Stimulated activated CD8-positive, alpha-beta memory T cell treated with anti-CD3 and anti-CD28 coated beads, Interleukin-2, amount 100 ng/mL, for 48 hours (primary cell): ENCODE measurements at places on chromosomes 12 and 14.

DNA sequence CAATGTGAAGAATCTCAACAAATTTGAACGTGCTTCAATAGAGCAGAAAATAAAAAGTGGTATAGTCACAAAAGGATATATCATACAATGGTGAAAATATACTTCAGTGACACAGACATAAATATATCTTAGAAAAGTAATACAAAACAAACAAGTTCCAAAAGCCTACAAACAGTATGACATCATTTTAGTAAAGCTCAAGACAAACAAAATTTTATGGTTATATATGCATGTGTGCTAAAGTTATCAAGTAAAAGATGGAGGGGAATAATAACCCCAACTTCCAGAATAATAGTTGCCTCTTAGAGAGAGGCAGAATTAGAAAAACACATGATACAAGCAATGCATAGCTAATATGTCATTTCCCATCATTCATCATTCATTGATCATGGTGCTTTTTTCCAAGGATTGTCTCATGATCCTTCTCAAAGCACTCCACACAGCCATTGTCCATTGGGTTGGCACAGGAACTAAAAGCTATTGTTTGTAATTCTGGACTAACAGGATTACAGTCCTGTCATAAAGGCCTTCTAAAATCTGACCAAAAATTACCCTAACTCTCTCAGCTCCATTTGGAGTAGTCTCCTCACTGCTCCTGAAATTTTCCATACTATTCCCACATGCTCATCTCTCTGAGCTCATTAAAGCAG, 59.5 kb downstream of the IFNG-AS1 start:
- no peak for DNase-seq

GRCh38 chr14:92964124-92965109, 41.5 kb downstream of the CHGA start:
- DNase-seq = no peak

- no peak for DNase-seq
Observed at GRCh38 chr14:56133547-56133946, 15.3 kb downstream of the PELI2 start.

- DNase-seq = no peak
Observed at GRCh38 chr12:122052285-122052684, 26.3 kb upstream of the MLXIP start.

DNA sequence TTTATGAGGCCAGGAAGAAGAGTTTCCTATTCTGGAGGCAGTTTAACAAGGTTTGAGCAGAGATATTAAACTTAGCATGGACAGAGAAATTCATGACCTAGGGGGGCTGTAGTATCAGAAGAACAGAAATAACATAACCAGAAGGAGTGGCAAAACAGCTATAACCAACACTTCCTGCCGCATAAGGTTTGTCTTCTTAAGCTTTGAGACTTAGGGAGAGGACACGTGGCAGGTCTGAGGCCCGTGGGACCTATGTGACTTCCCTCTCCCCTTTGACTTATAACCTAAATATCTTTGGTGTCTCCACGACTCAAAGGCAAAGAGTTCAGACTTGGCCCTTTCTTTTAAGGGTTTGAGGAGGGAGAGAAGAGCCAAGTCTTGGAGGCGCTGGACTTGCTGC, 119.1 kb upstream of the PZP start:
- no peak for DNase-seq

GRCh38 chr12:11015775-11016430, 6.5 kb downstream of the TAS2R19 start:
- DNase-seq = no peak

- no peak for DNase-seq
Observed at GRCh38 chr12:62998454-62998853, 63.5 kb upstream of the PPM1H start.

GRCh38 chr14:102323102-102323501, 3.6 kb downstream of the ZNF839 start:
- no peak for DNase-seq

DNA sequence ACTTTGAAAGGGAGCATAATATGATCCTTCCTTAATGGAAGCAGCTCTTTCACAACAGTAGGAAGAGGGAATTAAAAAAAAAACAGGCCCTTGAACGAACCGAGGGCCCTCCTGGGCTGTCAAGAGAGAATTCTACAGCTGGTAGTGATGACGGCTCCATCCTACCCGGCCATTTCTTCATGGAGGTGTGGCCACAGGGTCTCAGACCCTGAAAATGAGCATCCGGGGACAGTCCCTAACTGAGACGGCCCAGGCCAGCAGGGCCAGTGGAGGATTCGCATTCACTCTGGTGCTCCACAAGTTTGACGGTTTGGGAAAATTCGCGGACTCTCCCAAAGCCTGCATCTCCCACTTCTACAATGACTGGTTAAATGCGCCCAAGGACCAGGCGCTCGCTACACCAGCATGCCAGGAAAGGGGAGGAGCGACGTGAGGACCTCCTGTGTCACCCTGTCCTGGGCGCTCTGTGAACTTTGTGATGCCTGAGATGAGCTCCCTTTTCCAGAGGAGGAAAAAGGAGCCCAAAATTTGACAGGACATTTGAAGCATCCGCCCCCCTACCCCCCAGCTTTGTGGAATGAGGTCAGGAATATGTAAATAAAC, 66.8 kb downstream of the BCL11B start:
- no peak for DNase-seq

GRCh38 chr14:103539056-103539825, 10.2 kb downstream of the TRMT61A start:
- no peak for DNase-seq

DNA sequence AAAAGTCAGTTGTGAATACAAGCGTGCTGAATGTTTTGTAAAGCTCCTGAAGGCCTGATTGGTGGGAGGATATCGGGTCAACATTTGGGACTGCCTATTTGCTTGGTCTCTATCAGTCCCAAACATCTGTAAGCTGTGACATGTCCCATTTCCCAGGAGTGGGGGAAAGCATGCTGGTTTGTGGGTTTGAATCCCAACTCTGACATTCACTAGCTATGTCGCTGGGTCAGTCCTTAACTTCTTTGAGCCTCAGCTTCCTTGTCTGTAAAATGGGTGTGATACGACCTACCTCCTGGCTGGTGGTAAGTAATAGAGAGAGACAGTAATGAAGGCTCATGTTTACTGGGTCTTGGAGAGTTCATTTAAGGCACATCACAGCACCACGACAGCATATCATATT, 136.7 kb downstream of the CHST11 start:
- DNase-seq = no peak

DNA sequence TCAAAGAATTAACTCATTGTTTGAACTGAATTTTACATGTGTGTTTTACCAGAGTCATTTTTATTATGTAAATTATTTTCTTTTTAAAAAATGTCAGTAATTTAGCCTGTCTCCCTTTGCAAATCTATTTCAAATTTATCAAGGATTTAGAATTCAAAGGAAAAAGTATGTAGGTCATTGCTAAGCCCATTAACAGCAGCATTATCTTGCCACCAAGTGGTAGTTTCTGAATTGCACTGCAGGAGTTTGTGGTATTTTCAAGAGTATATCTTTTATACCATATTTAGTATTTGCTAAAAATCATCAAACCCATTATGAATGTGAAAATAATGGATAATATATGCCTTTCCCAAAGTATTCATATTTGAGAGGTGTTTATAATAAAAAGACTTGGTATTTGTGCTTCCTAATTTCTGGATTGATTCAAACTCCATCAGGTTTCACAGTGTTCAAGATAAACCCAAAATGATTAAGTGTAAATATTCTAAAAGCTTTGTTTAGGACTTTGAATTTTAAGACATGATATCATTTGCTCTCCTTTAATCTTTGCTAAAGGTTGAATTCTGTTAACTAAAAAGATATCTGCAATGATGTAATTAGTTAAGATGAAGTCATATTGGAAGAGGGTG, 711.4 kb downstream of the FSCB start:
- no peak for DNase-seq

DNA sequence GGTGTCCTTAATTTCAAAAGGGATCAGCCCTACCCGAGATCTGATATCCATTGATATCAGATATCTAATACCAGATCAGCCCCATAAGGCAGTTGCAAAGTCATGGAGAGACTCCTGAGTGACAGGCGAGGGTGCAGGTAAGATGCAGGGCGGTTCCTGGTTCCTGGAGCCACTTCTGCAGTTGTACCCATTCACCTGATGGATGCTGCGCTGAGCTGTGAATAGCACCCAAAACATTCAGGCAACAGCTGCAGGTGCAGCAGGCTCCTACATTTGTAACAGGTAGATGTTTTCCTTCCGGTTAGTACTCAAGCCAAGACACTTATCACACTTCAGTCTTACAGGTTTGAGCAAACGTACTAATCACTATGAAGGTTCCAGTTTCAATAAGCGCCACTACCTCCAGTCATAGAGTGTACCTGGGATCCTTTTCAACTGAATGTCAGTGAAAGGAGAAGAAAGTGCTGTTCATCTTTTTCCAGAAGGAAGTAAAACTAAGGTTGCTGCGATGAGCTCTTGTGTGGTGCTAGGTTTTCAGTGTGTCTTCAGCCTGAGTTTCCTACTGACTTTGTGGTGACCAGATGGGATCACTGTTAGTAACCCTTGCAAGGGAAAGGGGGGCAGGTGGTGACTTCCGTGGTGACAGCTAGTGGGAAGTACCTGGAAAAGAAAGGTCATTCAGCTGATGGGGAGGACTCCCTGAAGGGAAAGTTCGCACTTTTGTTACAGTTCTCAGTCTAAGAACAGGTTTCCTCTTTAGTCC, 1.9 kb downstream of the ATP6V0A2 start:
- DNase-seq = no peak

GRCh38 chr12:1457901-1458300, 136.5 kb downstream of the FBXL14 start:
- DNase-seq = no peak

GRCh38 chr12:131094831-131095805, 141.4 kb downstream of the ADGRD1 start:
- no peak for DNase-seq

DNA sequence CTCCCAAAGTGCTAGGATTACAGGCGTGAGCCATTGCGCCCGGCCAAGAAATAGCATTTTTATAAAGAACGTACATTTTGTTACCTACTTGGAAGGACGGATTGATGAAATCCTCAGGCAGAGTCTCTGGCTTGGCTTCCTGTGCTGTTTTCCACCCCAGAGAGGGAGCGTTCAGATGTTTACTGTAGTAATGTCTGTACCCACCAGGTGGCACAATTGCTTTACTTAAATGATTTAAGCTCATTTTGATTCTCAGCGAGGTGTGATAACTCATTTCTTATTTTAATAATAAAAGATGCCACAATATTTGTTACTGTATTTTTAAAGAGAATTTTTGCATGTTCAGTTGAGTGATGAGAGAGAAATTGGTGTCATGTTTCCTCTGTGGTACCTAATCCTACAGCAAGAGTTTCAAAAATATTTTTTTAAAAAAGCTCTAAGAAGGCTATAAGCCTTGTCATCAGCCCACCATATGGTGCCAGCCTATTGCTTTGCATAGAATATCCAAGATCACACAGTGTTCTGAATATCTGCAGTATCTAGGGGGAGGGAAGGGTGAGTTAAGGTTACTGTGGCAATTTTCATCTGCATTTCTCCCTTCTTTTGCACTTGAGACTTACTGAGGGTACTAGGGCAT, 82.6 kb upstream of the TRAF3 start:
- DNase-seq = peak; percentile 12

- no peak for DNase-seq
Observed at GRCh38 chr12:1041478-1041877, 50.5 kb downstream of the ERC1 start.
